ENCODE measurements at places on chromosomes 2 and 18. TPM values are rescaled to one million over a fixed set of nuclear protein-coding genes. Genes with fewer than 3 reads are reported as not detected.

- peak; percentile 28 for DNase-seq
Measured at GRCh38 chr2:85455552-85456090, 37.1 kb downstream of the SH2D6 start.

SERPINB7 gene
- not detected for total RNA-seq

GRCh38 chr2:217366266-217366895 is 506.5 kb upstream of the TNP1 start:
- DNase-seq, result no peak

GRCh38 chr2:241659150-241659739 is 21.8 kb downstream of the ATG4B start:
- DNase-seq, result no peak

- no peak for DNase-seq
Measured at GRCh38 chr2:196504788-196505187, 134.7 kb upstream of the CCDC150 start.

DNA sequence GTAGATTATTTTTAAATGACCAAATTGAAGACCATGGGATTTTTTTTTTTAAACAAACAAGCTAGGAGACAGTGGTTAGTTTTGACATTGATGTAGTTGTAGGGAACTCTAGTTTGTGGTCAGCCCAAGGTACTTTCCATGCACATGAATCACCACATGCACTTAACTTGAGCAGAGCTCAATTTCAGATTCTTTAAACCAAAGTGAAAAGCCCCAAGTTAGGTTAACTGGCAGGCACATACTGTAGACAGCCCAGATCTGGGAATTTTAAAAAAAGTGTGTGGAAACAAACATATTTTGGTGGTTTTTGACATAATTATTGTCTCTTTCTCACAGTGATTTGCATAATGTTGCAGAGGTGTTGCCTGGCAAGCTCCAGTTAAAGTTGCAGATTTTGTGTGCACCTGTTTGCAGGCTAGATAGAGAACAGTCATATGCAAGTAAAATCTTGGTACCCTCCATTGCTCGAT is 88.4 kb downstream of the BCL2L11 start:
- DNase-seq, result no peak

DNA sequence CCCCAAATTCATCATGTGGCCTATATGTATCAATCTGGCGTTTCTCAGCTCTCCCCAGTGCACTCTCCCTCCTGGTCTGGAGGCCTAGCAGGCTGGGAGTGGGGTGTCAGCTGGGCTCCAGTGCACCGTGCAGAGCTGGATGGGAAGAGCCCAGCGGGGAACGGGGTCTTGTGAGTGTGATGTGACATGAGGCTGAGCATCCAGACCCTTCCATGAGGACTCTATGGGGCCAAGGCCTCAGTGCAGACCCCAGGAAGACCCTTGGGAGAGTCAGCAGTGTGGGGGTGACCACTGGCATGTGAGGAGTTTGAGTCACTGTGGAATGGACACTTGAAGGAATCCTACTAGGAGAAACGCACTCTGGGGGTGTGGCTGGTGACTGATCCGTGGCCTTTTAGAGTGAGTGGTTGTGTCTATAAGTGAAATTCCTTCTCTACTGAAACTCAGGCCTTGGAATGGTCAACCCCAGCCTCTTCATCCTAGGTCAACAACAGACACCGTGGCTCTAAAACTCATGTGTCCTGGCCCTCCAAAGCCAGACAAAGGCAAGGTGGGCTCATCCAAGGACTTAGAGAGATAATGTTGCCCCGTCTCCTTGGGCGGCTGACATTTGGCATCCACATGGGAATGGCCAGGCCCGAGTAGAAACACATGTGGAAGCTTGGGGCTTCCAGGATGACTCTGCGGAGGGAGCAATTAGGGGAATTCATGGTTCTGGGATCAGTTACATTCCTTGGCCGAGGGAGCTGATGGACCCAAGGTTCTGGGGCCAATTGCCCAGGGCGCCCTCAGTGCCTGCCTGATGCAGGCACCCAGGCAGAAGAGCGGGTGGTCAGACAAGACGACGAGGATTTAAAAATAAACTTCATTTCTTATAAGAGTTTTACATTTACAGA is 156.0 kb upstream of the TWIST2 start:
- no peak for DNase-seq

TPGS2 gene
- 72.9 TPM for total RNA-seq

- peak; percentile 65 for DNase-seq
Measured at GRCh38 chr2:43611987-43612894, 16.4 kb upstream of the THADA start.

All from aorta (tissue), 5 donors.